CD8-positive, alpha-beta T cell (primary cell): ENCODE measurements at places on chromosomes 12 and 14.
A peak's percentile ranks its signal among the peaks of the same experiment; 100 is the strongest.

GRCh38 chr14:53964249-53964648, 7.6 kb upstream of the BMP4 start:
- DNase-seq = no peak

GRCh38 chr14:36879558-36879957, 217.9 kb downstream of the PAX9 start:
- no peak for DNase-seq

GRCh38 chr12:123972457-123973401, at the start of the genes CCDC92 and ZNF664:
Gene CCDC92 (minus strand): TSS chr12:123972831. CDS start chr12:123944305, 28,526 bp downstream.
Gene ZNF664 (plus strand): TSS chr12:123973215. CDS start chr12:124012145, 38,930 bp downstream.
- peak; percentile 95 for DNase-seq

GRCh38 chr14:75928690-75929181, 53.1 kb downstream of the TGFB3 start:
- no peak for DNase-seq

- no peak for DNase-seq
These were observed 106.6 kb upstream of the NOS1 start for GRCh38 chr12:117468016-117468415.

- DNase-seq = no peak
These were observed 348.8 kb downstream of the TMEM117 start for GRCh38 chr12:44184499-44185206.

GRCh38 chr12:117551665-117552064, 190.2 kb upstream of the NOS1 start:
- no peak for DNase-seq

- no peak for DNase-seq
These were observed 227.1 kb downstream of the NUBPL start for GRCh38 chr14:31788340-31788739.

DNA sequence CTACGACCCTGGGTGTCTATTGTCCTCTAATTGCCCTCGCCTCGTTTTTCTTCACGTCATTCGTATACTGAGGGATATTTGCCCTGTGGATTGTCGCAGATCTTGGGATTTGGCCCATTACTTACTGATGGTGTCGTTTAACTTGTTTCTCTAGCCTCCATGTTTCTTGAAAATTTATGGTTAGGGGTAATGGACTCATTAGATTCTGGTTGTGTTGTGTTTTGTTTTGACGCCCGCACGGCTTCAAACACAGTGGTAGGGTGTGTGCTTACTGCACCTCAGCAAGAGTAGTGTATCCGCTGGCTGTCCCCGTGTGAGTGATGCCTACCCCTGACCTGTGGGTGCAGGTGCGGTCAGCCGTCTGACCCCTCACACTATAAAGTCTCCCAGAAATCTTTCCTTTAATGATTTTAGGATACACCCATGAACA, 874 bp upstream of the RNU6-8 start:
- peak; percentile 13 for DNase-seq

- no peak for DNase-seq
These were observed 56.2 kb downstream of the SLC38A6 start for GRCh38 chr14:61037215-61037614.

DNA sequence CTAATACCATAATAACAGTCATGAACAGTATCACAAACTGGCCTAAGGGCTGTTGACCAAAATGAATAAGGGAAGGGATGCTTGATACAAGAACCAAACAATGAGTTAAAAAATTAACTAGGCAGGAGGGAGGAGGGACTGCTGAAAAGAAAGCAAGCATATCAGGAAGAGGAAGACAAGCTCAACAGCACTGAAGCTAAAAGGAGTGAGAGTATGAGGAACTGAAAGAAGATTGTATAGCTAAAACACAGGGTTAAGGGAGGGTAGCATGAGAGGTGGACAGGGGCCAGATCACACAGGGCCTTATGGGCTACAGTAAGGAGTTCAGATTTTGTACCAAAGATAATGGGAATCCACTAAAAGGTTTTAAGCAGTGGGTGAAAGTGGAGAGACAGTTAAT, 34.1 kb downstream of the ITGA7 start:
- DNase-seq = no peak

DNA sequence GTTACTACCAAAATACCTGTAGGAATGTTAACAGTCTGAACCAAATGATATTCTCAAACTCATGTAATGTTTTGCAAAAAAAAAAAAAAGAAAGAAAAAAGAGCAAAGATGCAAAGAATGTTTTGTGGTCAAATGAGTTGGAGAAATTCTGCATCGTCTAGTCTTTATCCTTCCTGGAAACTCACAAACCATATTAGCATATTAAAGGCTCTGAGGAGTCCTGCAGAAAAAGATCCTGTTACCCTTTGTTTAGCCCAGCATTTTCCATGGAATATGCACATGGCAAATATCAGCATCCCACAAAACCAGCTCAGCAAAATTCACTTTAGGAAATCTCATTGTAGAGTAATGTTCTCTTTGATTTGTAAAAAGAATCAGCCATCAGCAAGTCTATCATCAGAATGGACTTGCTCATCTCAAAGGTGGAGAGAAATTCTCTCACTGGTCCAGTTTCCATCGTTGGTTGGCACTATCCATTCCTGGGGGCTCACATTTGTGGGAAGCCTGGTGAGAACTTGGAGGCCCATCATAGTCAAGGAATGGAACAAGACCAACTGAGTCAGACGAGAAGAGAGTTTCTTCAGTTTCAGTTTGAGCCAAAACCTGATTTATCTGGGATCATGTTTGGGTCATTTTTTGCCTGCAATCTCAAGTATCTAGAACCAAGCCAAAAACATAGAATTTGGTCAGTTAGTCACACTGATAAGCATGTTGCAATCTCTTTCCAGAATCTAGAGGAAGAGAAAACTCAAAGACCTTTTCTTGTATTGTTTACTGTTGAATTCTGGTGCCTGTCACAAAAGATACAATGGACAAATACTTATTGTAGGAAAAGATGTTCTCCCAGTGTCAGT, 129.8 kb downstream of the TBX5 start:
- DNase-seq = no peak

- no peak for DNase-seq
These were observed 1256.8 kb upstream of the FLRT2 start for GRCh38 chr14:84273181-84273580.

GRCh38 chr12:55996201-55996714, 818 bp upstream of the SUOX start:
- peak; percentile 85 for DNase-seq

DNA sequence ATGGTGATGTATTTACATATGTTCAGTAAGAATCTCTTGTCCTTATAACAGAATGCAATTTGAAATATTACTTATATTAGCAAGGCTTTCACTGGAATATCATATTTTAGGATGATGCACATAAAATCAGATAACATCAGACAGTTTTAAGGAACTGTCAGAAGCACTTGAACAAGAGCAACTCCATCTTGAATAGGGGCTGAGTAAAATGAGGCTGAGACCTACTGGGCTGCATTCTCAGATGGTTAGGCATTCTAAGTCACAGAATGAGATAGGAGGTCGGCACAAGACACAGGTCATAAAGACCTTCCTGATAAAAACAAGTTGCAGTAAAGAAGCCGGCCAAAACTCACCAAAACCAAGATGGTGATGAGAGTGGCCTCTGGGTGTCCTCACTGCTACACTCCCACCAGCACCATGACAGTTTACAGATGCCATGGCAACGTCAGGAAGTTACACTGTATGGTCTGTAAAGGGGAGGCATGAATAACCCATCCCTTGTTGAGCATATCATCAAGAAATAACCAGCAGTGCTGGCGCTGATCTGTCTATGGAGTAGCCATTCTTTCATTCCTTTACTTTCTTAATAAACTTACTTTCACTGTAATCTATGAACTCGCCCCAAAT, 27.6 kb upstream of the ETV6 start:
- DNase-seq = peak; percentile 47

DNA sequence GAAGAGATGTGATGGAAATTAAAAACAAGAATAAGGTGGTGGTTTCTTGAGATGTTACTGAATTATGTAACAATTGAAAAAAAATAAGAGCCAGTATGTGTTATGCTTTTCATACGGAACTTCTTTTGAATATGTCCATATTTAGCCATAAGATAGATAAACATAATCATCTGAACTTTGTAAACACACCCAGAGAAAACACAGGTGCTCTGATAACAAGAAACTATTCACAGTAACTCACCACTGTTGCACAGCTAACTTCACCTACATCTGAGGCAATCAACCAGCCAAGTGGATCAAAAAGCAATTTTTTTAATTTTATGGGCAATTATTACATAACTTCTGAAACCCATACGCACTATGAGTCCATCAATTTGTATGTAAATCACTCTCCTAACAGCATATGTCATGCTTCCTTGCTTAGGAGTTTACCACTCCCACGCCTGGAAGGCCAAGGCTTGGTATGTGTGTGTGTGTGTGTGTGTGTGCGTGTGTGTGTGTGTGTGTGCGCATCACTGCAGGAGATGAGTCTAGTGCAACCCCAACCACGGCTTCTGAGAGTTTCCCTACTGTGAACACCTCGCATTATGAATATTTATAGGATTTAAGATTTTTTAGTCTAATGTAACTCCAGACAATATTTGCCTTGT, 443.4 kb downstream of the BCAT1 start:
- no peak for DNase-seq

GRCh38 chr12:106039242-106039641, 99.5 kb downstream of the NUAK1 start:
- no peak for DNase-seq

DNA sequence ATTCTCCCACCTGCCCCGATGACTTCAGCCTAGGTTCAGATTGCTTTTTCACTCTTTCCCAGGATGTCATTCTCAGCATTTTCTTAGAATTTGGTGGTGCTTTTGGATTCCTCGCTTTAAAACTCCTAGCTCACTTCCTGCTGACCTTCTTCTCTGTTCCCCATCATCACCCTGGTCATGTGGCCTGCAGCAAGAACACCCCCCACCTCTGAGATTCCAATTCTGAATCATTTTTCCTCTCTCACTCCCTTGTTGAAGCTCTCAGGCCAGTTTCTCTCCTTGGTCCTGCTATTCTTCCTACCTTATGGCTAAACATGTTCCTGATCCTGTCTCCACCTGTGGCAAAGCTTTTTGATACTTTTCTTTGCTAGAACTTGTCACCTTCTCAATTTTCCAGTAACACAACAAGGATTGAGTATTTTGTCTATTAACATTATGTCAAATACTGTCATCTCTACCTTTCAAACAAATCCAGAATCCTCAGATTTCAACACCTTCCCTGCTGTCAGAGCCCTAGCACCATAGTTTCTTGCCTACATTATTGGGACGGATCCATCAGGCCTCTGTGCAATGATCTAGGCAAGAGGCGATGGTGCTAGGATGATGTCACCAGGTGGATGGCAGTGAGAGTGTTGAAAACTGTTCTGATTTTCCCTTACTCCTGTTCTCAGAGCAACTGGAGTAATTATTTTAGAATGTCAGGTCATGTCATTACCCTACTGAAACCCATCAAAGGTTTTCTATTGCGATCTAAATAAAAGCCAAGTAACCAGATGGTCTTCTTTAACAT, 233.7 kb downstream of the MON2 start:
- DNase-seq = no peak

DNA sequence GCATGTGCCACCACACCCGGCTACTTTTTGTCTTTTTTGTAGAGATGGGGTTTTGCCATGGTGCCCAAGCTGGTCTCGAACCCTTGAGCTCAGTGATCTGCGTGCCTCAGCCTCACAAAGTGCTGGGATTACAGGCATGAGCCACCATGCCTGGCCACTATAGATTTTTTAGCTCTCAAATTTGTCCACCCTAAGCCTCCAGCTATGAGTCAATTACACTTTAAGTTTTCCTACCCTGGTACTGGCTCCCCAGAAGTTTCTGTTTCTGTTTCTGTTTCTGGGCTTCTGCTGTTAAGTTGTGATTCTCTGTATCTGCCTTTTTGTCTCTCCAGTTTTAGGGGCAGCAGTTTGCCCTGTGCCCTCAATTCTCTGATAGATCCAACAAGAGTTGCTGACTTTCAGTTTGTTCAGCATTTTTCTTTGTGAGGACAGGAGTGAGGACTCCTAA, 4.4 kb upstream of the TINF2 start:
- DNase-seq = no peak

- no peak for DNase-seq
These were observed 75.9 kb downstream of the BMP4 start for GRCh38 chr14:53880761-53881160.

DNA sequence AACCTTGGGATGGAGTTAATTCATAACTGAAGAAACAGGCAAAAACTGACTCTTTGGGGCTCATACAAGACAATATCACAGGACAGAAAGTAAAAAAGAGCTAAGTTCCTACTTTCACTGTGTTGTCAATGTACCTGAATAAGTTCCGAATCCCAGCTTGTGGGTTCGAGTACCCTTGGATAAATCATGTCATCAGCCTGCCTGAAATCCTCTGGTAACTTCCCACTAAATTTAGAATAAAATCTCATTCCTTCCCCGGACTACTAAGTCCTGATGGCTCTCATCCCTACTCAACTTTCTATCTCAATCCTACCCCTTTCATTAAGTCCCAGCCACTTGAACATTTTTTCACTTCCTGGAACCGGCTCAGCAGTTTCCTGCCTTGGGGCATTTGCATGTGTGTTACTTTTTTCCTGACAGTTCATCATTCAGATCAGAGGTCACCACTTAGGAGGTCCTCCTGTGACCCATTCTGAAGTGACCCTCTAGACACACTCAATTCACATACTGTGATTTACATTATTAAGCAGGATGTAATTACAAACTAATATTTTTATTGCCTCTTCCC, 12.7 kb downstream of the ERP29 start:
- no peak for DNase-seq

GRCh38 chr14:39015964-39016577, 87.0 kb downstream of the SEC23A start:
- DNase-seq = no peak

GRCh38 chr12:3049611-3050249, 27.4 kb upstream of the TSPAN9 start:
- DNase-seq = no peak

GRCh38 chr14:89750281-89750755, 204.2 kb downstream of the EFCAB11 start:
- no peak for DNase-seq

GRCh38 chr12:58557171-58557570, 363.1 kb downstream of the LRIG3 start:
- DNase-seq = no peak

DNA sequence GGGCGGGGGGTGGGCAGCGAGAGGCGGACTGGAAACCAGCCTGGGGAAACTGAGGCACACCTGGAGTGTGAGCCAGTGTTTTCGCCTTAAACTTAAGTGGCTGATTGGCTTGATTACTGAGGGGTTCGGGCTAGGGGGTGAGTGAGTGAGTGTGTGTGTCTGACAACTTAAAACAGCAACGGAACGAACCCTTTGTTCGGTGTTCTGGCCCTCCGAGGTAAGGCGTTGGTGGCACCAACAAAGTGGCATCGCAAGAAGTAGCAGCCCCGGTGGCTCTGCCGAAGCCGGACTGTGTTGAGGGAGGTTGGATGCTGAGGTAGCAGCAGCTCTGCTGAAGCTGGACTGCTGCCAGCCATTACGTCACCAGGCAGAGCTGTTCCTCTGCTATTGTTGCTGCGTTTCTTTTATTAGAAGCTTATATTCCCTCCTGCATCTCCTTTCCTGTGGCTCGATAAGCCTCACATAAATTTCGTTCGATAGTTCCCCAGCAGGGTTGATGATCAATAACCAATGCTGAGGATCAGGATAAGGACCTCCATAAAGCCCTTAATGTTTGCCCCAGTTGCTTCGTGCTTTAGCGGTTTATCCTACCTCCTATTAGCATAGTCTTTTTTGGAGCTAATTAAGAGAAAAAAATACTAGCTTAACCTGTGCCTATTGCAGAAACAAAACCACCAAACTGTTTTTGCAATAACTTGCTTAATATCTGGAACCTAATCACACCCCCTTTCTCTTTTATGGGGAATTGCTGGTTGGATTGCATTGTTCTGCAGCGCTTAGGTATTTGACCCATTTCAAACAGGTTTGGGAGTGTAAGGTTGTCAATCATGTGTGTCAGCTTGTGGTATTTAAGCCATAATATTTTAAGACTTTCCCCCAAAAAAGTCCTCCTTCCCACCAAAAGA, 1.3 kb downstream of the GPR137C start:
- DNase-seq = peak; percentile 92
